EH (cell line): ENCODE measurements at places on chromosomes 16 and 17.

DNA sequence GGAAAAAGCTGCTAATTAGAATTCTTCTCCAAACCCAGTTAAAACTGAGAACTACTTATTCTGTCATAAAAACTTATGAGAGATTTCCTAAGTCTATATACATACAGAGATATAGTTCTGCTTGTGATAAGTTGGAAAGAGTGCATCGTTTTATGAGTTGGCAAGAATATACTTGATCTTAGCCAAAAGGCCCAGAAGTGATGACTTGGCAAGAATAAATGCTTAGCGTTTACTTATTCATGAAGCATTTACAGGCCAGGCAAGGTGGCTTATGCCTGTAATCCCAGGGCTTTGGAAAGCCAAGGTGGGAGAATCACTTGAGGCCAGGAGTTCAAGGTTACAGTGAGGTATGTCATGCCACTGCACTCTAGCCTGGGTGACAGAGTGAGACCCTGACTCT, 81.7 kb downstream of the CYB561 start:
- peak; percentile 50 for DNase-seq

DNA sequence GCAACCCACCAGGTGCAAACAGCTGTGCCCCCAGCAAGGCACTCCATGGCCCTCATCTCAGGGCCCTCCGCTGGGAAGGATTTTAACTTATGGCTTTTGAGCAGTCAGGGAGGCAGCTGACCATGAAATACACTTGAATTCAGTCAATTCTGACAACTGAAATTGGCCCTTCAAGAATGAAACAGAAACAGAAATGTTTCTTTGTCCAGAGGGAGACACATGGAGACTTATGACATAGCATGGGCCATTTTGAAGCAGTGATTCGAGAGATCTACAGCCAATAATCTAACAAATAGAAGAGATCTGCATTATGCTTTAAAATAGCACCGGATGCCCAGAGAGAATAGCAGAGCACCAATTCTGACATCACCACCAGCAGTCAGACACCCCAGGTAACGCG, 7.5 kb downstream of the CACNG1 start:
- DNase-seq = no peak

DNA sequence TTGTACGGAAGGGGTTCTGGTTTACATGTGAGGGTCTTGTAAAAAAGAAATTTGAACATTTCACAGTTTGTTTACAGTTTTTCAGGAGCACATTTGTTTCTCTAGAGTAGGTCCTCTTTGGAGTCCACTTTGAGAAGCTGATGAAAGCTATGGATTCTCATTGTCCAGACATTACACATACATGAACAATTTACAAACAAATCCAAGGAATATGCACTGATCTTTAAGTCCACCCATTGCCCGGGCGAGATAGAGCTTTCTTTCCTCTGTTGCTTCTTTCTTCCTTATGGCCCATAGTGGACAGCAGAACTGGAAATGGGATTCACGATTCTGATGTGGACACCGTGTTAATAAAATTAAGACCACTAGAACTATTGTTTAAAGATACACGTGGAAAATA, 1.9 kb downstream of the DCAF7 start:
- peak; percentile 37 for DNase-seq

GRCh38 chr16:83953796-83954576, 946 bp downstream of the OSGIN1 start:
- DNase-seq = peak; percentile 30

DNA sequence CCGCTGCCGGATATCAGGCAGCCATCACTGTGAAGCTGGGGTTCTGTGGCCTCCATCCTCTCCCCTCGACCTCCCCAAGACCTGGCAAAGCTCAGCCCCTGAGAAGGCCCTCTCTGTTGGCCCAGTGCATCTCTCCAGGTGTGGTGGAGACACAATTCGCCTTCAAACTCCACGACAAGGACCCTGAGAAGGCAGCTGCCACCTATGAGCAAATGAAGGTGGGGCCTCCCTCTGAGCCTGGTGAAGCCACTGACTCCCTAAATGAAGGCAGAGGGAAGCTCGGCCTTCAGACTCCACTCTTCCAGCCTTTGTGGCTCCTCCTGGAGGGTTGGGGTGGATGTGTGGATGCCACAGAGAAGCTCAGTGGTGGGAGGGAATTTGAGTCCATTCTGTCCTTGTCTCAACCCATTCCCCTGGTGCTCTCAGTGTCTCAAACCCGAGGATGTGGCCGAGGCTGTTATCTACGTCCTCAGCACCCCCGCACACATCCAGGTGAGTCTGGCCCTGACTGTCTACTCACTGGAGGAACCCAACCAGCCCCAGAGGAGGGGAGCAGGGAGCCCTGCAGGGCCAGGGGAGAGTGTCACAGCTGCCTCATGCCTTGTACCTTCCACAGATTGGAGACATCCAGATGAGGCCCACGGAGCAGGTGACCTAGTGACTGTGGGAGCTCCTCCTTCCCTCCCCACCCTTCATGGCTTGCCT, 1.7 kb upstream of the MRM1 start:
- no peak for DNase-seq

GRCh38 chr16:24539850-24540601, 660 bp downstream of the RBBP6 start:
- DNase-seq = peak; percentile 53

GRCh38 chr17:82320140-82320840, 2.9 kb upstream of the CD7 start:
- DNase-seq = no peak

DNA sequence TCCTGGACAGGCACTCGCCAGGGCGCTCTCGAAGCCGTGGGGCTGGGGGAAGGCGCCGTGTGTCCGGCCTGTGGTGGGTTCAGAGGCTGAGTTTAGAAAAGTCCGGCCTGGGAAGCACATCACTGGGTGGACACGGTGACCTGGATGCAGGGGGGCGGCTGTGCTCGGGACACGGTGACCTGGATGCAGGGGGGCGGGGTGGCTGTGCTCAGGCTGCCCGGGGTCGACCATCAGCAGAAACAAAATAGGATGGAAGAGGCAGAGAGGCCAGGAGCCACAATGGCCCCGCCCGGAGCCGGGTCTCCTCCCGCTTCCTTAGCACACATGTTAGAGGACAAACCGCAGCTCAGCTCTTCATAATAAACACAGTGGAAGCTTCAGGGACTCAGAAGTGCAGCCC, 43.2 kb upstream of the GNG13 start:
- no peak for DNase-seq

GRCh38 chr16:68535331-68535730, 3.8 kb upstream of the ZFP90 start:
- DNase-seq = no peak

DNA sequence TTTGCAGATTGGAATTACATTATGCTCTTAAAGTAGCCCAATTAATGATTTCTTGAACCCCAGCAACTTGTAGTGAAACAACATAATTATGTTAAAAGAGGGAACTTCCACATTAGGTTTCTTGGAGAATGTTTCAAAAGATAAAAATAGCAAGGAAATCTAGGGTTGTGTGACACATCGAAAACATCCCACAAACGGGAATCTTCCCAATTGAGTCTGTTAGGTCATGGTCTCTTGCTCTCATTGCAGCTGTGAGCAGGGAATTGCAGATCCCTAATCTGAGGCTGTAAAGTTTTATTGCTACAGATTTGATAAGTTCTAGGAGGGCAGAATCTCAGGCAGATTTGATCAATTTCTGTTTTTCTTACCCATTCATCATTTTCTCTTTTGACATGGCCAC, 6.7 kb upstream of the LPO start:
- peak; percentile 69 for DNase-seq

DNA sequence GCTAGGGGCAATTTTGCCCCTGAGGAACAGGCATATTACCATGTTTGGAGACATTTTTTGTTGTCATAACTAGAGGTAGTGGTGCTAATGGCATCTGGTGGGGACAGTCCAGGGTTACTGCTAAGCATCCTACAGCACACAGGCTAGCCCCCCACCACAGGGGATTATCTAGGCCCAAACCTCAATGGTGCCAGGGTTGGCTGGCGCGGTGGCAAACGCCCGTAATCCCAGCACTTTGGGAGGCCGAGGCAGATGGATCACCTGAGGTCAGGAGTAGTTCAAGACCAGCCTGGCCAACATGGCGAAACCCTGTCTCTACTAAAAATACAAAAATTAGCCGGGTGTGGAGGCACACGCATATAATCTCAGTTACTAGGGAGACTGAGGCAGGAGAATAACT, 15.2 kb downstream of the C1QTNF1 start:
- no peak for DNase-seq

DNA sequence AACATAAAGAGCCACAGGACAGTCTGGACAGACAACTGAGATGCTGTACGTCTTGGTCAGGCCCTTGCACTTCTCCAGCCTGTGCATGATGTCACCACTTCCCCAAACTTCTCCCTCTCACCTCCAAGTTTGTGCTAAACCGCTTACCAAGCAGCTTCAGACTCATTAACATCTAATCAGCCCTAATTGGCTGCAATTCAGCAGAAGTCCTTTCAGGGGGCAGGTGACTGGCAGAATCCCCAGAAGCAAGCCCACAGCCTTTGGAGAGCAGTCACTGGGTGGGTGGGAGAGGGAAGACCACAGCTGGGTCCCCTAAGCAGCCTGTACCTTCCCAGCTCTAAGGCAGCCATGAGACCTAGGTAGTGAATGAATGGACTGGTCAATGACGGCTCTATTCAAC, 161.4 kb downstream of the GRIN2A start:
- DNase-seq = no peak

DNA sequence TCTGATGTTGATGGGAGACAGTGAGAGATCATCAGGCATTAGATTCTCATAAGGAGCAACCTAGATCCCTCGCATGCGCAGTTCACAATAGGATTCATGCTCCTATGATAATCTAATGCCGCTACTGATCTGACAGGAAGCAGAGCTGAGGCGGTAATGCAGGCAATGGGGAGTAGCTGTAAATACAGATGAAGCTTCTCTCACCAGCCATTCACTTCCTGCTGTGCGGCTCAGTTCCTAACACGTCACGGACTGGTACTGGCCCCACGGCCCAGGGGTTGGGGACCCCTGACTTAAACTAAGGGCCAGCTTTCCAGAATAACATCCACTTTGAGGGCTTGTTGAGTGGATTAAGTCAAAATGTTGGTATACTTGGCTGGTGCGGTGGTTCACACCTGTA, 2.6 kb upstream of the TMEM219 start:
- no peak for DNase-seq

DNA sequence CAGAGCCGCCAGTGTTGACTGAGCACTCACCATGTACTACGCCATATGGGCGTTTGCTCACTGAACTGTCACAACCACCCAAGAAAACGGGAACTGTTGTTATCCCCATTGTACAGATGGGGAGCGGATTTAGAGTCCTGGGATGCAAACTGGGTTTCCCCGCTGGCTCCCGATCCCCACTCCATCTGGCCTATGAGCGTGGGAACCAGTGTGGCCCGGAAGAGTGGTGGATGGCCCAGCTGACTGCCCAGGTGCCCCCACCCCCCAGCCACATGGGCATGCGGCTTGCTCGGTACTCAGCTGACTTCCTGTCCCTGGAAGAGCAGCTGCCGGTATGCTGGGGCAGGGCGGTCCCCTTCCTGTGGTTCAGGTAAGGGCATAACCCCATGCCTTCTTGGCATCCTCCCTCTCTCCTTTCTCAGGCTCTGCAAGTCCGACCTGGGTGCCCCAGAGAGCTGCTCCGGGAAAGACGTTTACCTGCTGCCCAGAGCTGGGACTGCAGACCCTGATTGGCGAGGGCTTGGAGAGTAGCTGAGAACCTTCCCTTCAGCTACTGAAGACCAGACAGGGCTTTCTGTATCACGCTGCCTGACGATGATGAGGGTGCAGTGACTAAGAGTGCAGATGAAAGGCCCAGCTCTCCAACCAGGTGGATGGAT, 16.2 kb downstream of the SOCS3 start:
- no peak for DNase-seq

DNA sequence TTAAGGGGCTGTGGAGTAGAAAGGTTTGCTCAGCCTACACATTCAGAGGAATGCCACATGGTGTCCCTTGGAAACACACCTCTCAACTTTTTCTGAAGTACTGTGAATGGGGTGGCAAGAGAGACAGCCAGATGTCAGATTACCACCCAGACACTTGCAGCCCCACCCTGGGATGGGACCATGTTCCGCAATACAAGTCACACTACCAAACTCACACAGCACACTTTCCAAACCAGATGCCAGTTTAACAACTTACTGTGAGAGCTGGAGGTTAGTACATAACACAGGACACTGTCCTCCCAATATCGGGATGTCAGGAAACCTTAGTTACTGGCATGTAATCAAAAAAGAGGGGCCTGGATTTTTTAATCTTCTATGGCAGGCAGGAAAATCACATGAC, 7.9 kb downstream of the USP7 start:
- DNase-seq = no peak

DNA sequence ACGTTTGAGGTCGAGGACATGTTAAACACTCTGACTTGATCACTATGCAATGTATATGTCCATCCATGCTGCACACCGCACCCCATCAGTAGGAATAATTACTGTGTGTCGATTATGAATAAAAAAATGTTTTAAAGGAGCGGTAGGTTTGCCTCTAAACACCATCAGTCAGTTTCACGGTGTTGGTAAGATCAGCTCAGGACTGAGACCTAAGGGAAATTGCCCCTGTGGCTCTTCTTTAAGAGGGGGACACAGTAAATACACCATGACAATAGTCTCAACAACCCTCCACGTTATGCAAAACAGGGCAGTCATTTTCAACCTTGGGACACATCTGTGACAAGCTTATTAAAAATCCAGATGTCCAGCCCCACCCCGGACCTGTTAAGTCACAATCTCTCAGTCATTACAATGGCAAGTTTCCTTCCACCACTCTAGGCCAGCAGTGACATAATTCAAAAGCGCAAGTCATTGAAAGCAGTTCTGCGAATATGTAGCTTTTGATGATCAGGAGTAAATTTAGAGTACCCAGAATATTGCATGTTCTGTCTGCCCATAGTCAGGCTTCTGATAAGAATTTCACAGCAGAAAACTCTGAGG, 1.2 kb downstream of the ATMIN start:
- peak; percentile 10 for DNase-seq

DNA sequence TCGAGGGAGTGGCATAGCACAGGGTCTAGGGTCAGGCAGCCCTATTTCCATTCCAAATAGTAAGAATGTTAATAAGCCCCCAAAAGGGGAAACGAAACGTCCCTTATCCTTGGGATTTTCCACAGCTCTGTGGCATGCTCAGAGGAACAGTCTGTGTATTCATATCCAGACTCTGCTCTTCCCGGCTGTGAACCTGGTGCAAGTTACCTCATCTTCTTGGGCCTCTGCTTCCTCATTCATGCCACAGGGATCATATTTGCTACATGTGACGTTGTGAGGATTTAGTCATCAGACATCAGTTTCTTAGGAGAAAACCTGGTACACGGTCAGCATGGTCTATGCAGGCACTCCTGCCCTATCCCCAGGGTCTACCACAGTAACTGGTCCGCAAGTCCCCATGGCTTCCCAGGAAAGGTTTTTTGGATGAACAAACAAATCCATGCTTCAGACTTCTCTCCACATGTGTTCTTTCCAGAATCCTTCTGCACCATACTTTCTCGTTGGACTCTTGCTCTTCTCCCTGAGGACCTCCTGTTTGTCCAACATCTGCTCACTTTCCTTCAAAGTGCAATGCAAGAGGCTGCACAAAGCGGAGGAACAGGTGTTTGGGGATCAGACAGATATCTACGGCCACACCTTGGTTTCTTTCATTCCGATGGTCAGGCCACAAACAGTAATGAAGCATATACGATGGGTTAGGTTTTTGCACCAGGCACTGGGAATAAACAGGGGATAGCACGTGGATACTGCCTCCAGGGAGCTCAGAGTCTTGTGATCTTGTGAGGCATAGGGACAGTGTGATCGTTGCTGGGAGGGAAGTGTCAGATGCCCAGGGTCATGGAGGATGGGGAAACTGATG, 17.7 kb downstream of the GLP2R start:
- DNase-seq = peak; percentile 15

- DNase-seq = no peak
Measured at GRCh38 chr16:27448532-27449433, 46.8 kb downstream of the IL21R start.

- no peak for DNase-seq
Measured at GRCh38 chr17:54626146-54626703, 274.4 kb upstream of the TOM1L1 start.
